ENCODE measurements at places on chromosomes 1 and 21.
A peak's percentile ranks its signal among the peaks of the same experiment; 100 is the strongest.

- DNase-seq: no peak
Observed at GRCh38 chr21:31788581-31788980, 56.7 kb upstream of the SCAF4 start.

- no peak for DNase-seq
Observed at GRCh38 chr1:201264072-201264471, 19.2 kb upstream of the PKP1 start.

DNA sequence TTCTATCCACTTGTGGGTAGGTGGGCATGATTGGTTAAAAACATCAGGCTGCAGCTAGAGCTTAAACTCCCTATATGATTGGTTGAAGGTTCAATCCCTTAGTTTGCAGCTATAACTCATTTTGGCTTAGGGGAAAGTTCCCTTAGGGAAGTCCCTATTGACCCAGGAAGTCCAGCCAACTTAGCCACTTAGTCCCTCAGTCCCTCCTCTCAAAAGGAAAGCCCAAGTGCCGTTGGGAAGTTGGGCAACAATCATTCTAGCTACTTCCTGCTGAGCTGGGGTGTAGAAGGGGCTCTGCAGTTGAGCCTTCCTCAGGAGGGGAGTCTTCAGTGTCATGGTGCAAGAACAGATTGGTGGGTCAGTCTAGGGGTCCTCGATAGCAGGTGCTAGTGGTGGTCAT, 12.2 kb downstream of the MSTO1 start:
- no peak for DNase-seq

- peak; percentile 97 for DNase-seq
Observed at GRCh38 chr1:111733183-111733991, 5.8 kb downstream of the INKA2 start.

DNA sequence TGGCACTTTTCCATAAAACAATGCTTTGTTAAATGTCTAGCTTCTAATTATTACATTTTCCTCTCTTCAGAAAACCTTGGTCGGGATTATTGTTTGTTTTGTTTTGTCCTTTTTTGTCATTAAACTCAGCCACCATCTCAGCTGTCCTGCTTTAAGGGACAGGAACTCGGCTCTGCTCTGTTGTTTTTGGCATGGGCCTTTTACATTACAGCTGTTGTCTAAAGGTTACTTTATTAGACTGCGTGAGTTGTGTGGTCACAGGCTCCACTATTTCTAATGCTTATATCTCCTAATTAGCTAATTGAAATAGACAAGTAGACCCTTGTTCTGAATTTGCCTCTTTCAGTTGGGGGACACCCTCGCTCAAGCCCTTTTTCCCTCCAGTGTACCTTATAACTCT, 1.6 kb downstream of the PALMD start:
- no peak for DNase-seq

GRCh38 chr1:9588551-9589143, at the start of gene TMEM201:
TSS of gene TMEM201 (plus strand) at chr1:9588911. CDS start at chr1:9588931, 20 bp downstream.
- DNase-seq: peak; percentile 93

DNA sequence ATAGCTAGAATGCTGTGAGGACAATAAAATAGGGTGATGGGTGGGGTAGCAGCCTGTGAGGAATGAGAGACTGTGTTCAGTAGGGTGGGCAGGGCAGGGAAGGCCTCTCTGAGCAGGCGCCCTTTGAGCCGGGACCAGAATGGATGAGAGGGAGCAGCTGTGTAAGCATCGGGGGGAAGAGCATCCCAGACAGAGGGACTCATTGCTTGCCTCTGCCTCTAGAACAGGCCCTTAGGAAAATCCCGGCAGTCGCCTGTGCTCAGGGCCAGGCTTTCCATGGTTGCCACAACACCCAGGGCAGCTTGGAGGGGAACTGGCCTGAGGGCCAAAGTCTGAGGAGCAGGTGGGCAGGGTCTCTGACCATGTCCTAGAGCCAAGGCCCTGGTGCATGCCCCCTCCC, 774 bp downstream of the SLC2A7 start:
- DNase-seq: no peak

- DNase-seq: no peak
Observed at GRCh38 chr1:59271561-59272260, 25.2 kb upstream of the FGGY start.

DNA sequence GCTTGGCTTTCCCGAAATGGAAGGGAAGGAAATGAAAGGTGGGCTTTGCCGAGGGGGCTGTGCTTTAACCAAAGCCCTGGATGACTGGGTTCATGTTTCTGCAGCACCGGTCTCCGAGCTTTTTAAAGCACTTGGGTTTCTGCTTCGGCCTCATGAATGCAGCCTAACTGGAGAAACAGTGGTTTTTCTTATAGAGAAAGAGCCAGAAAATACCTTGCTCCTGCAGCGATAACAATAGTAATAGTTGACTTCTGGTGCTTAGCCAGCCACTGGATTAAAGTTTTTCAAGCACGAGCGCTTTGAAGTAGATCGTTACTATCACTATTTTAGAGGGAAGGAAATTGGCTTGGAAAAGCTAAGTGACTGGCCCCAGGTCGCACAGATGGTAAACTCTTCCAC, 500 bp upstream of the DOCK7 start:
- no peak for DNase-seq

GRCh38 chr1:210464519-210465039, 135.9 kb downstream of the HHAT start:
- DNase-seq: peak; percentile 45

GRCh38 chr1:160137216-160137862, 14.1 kb upstream of the ATP1A4 start:
- DNase-seq: no peak

- peak; percentile 89 for DNase-seq
Observed at GRCh38 chr1:172497230-172497629, 35.7 kb upstream of the SUCO start.

DNA sequence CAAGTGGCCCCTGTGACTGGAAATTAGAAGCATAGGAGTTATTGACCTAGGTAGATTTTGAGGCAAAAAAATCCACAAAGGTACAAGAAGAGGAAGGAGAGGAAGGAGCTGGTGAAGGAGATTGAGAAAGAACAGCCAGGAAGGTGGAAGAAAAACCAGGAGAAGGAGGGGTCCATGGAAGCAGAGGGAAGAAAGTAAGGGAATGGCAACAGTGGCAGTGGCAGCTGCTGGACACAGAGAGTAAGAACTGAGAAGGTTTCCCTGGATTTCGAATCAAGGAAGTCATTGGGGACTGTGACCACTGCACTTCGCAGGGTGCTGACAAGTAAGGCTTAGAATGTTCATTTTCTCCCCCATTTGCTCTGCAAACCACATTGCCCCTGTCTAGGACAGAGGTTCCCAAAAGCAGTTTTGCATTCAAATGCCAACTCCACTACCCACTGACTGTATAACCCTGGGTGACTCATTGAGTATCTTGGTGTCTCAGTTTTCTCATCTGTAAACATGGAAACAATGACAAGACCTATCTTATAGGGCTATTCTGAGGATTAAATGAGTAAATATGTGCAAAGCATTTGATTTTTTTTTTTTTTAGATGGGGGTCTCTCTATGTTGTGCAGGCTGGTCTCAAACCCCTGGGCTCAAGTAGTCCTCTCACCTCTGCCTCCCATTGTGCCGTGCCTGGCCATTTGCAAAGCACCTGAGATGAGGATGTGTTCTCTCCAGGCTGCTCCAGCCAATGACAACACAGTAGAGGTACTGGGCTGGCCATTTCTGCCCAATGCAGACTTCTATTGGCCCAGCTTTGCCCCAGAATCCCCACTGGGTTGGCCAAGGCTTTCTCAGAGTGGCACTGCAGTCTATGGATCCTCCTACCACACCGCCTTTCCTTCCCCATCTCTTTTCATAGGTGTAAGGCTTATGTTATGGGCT, 9.3 kb upstream of the CAPN2 start:
- DNase-seq: peak; percentile 82

DNA sequence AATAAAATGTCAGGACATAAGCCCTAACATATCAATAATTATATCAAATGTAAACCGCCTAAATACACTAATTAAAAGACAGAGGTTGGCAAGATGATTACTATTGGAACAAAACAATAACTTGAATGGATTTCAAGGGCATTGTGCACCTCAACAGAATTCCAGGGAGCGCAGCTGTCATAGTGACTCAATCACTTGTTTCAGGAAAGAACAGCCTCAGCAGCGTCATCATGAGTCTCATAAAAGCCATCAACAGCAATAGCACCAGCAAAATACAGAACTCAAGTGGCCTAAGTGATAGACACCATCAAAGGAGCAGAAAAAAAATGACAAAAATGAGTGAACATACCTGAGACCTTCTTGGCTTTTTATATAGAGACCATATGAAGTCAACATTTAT, 632.7 kb upstream of the NR5A2 start:
- no peak for DNase-seq

GRCh38 chr1:27397749-27398148, 5.3 kb downstream of the GPR3 start:
- no peak for DNase-seq

GRCh38 chr1:47644212-47644573, 206.3 kb downstream of the FOXD2 start:
- DNase-seq: no peak

Data from EL (cell line).